ENCODE measurements at places on chromosomes 16 and 17.

- no peak for DNase-seq
Observed at GRCh38 chr17:82924812-82925211, 85.0 kb upstream of the ZNF750 start.

DNA sequence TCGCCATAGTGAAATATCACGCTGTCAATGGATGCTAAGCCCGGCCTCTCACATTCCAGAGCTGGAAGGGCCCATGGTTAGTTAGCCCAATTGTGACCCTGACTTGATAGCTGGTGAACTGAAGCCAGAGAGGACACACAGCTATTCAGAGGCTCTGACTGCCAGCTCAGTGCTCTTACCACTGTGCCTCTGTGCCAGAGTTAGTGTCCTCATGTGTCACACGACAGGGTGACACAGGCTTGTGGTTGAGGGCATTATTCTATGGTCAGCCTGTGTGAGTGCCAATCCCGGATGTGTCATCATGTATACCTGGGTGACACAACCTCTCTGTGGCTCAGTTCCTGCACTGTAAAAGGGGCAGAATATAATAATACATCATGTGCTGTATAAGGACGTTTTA lies 2.5 kb upstream of the MT1X start:
- DNase-seq: no peak

- no peak for DNase-seq
Observed at GRCh38 chr16:28596115-28596630, 677 bp downstream of the SULT1A2 start.

GRCh38 chr16:86252596-86252995 lies 257.7 kb upstream of the FOXF1 start:
- DNase-seq: no peak

DNA sequence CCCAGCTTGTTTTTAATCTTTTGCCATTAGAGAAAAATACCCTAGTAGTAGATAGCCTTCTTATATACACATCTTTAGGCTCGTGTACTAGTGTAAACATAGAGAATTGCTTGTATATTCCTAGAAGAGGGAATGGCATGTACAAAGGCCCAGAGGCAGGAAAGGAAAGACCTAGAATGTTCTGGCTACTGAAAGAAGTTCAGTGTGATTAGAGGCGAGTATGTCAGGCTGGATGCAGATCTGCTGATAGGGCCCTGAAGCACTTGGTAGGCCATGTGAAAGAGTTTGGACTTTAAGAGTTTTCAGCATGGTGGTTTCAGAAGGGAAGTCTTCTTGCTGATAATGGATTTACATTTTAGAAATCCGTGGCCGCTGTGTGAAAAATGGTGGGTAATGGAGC lies 17.4 kb downstream of the CTCF start:
- DNase-seq: no peak

GRCh38 chr17:66379544-66379943 lies 77.1 kb downstream of the PRKCA start:
- no peak for DNase-seq

Measured in activated naive CD8-positive, alpha-beta T cell treated with anti-CD3 and anti-CD28 coated beads, Interleukin-2, amount 50 U/mL, for 16 hours (primary cell).